Epithelial cell of proximal tubule (primary cell): ENCODE measurements at places on chromosomes 4 and X.
A peak's percentile ranks its signal among the peaks of the same experiment; 100 is the strongest.

- no peak for DNase-seq
Measured at GRCh38 chr4:146308951-146309350, 94.6 kb downstream of the REELD1 start.

DNA sequence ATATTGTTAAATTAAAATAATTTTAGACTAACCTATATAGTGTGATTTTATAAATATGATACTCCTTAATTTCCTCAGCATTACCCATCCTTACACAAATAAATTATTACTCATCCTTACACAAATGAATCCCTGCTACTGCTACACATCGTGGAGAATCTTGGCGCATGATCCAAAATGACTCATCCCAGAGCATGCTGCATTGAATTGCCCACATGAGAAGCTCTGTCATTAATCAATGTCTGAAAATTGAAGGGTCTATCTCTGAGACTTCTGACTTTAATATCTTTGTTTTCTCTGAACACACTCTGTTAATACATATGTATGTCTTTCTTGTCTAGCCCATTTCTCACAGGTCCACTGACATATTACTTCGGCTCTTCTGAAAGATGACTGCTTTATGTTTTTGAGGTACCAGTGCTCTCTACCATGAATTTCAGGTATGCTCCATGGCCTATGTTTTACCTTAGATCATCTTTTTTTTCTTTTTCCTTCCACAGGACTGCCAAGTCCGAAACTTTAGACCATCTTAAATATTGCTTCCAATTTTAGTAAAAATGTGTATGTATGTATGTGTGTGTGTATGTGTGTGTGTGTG is 15.7 kb upstream of the DUSP21 start:
- DNase-seq, result peak; percentile 20

GRCh38 chr4:95545546-95545945 is 3.2 kb downstream of the UNC5C start:
- DNase-seq, result no peak

DNA sequence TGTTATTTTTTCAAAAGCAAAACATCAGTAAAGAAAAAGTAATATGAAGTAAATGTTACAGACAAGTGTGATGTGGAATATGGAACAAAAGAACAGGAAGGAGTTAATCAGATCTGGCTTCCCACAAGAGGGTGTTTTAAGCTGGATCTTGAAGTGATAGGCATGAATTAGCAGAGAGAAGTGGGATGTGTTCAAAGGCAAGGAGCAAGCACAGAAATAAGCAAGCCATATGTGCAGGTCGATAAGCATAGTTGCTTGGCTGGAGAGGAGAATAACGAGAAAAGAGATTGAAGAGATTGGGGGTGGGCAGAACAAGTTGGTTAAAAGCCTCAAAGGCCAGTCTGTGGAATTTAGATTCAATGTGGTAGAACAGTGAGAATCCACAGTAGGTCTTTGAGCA is 60.9 kb upstream of the PRPS1 start:
- no peak for DNase-seq
